Right atrium auricular region (tissue), 2 donors: ENCODE measurements at places on chromosomes 16 and 17. TPM values are rescaled to one million over a fixed set of nuclear protein-coding genes. Genes with fewer than 3 reads are reported as not detected.
A peak's percentile ranks its signal among the peaks of the same experiment; 100 is the strongest.

Gene PLXDC1
- 9.3 TPM for total RNA-seq

Gene C16orf95
- total RNA-seq: 2.4 TPM

GRCh38 chr16:24138575-24138974, 117.6 kb upstream of the CACNG3 start:
- H3K36me3 ChIP-seq: no peaks in the 10 kb centered on the region
- no peak overlapping the region for H3K27ac ChIP-seq
- no peak for DNase-seq

DNA sequence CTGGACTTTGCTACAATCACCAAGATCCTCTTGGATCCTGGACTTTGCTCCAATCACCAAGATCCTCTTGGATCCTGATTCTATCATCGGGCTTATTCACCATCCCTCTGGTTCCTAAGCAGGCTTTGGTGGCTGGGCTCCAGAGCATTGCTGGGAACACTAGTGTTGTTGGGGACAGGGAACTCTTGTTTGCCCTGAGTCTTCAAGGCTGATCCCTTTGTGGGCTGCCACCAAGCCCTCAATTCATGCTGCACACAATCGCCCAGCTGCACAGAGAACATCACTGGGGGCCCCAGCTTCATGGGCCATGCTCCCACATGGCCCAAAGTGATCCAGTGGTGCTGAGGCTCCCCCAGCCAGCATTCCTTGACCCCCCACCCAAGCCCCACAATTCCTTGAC, 88.3 kb downstream of the TMEM132E start:
- no peak overlapping the region for H3K4me3 ChIP-seq
- no peaks in the 10 kb centered on the region for H3K36me3 ChIP-seq
- no peak overlapping the region for H3K27ac ChIP-seq

- no peak for DNase-seq
- H3K36me3 ChIP-seq: no peaks in the 10 kb centered on the region
- H3K27ac ChIP-seq: no peak overlapping the region
Measured at GRCh38 chr16:55760310-55761001, 72.4 kb downstream of the CES1 start.

DNA sequence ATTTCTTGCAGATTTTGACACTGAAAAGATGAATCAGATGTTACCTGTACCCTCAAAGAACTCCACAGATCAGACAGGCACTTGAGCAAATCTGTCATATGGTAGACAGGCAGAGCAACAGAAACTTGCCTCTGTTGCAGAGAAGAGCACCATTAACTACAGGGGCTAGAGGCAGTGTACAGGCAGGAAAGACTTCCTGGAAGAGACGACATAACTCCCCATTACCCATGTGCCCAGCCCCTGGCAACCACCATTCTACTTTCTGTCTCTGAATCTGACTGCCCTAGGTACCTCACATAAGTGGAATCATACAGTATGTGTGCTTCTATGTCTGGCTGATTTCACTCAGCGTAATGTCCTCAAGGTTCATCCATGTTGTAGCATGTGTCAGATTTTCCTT, 15.5 kb downstream of the GFOD2 start:
- no peak overlapping the region for H3K27ac ChIP-seq
- H3K4me1 ChIP-seq: no peaks in the 10 kb centered on the region
- no peak overlapping the region for H3K4me3 ChIP-seq
- no peaks in the 10 kb centered on the region for H3K36me3 ChIP-seq
- no peaks in the 10 kb centered on the region for H3K27me3 ChIP-seq

Gene METRN
- total RNA-seq: 61.3 TPM

- no peaks in the 10 kb centered on the region for H3K4me1 ChIP-seq
- no peak overlapping the region for H3K27ac ChIP-seq
- H3K27me3 ChIP-seq: no peaks in the 10 kb centered on the region
- no peaks in the 10 kb centered on the region for H3K36me3 ChIP-seq
- no peak for DNase-seq
Measured at GRCh38 chr17:57158795-57159194, 73.7 kb downstream of the AKAP1 start.

DNA sequence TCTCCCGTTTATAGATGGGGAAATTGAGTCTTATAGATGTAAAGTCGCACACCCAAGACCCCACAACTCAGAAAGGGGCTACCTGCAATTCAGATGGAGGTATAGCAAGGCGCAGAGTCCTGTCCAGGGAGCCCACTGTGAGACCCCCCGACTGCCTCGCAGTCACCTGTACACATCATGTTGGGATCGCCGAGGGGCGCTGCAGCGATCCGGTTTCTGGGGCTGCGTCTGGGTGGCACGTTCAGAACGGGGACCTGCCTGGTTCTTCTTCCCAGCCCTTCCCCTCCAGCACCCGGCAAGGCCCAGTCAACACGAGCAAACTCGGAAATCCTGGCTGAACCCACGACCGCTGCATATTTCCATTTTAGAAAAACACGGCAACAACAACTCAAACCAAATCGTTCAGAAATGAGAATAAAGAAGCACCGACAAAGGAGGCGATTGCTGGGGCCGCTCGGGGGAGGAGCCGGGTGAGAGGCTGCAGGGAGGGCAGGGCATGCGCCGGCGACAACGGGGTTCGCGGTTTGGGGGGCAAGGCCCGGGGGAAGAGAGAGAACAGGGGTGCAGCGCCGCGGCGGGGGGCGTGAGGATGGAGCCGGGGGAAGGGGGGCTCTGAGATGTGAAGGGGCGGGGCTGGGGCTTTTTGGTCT, 643 bp downstream of the HSDL1 start:
- DNase-seq: no peak
- H3K4me3 ChIP-seq: peak overlapping the region; percentile 99
- H3K36me3 ChIP-seq: no peaks in the 10 kb centered on the region

GRCh38 chr17:51493206-51493605, 232.9 kb downstream of the UTP18 start:
- no peak for DNase-seq
- H3K27me3 ChIP-seq: no peaks in the 10 kb centered on the region
- no peak overlapping the region for H3K4me3 ChIP-seq
- no peaks in the 10 kb centered on the region for H3K4me1 ChIP-seq
- no peak overlapping the region for H3K27ac ChIP-seq
- H3K36me3 ChIP-seq: no peaks in the 10 kb centered on the region

Gene KCNJ18
- not detected for total RNA-seq

GRCh38 chr16:2206780-2207433, 1.7 kb downstream of the MLST8 start:
- no peak overlapping the region for H3K4me3 ChIP-seq
- H3K27ac ChIP-seq: no peak overlapping the region
- peaks cover 19% of the 10 kb centered on the region for H3K4me1 ChIP-seq
- DNase-seq: no peak

GRCh38 chr17:31050948-31051347, 43.8 kb upstream of the NF1 start:
- no peak overlapping the region for H3K4me3 ChIP-seq
- H3K4me1 ChIP-seq: peaks cover 7% of the 10 kb centered on the region
- H3K27me3 ChIP-seq: no peaks in the 10 kb centered on the region
- H3K27ac ChIP-seq: no peak overlapping the region
- no peaks in the 10 kb centered on the region for H3K36me3 ChIP-seq

Gene WNK4
- 0.08 TPM for total RNA-seq

DNA sequence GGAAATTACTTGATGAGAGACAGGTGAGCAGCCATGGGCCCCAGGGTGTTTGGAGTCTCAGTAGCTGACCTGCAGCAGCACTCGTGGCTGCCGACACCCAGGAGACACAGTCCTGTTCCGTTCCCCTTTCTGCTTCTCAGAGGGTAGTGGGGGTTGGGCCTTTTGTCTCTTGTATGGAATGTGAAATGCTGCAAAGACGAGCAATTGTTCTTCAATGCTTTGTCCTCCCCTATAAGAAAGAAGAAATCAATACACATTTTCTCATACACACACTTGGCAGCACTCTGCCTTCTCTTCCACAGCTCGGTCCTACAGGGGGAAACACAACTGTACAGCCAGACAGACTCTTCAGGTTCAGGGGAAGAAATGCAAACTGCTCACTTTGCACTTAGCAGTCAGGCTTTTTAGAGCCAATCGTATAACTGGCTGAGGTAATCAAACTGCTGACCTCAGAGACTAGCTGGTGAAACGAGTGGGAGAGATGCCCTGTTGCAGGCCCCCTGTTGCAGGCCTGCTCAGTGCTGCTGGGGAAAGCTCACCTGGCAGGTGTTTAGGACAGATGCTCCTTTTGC, 96.7 kb downstream of the AATF start:
- H3K27ac ChIP-seq: no peak overlapping the region
- H3K4me1 ChIP-seq: no peaks in the 10 kb centered on the region
- DNase-seq: no peak
- H3K27me3 ChIP-seq: no peaks in the 10 kb centered on the region

Gene RNU2-1
- not detected for total RNA-seq

Gene UNC13D
- 25.9 TPM for total RNA-seq

- no peaks in the 10 kb centered on the region for H3K27me3 ChIP-seq
- H3K4me1 ChIP-seq: no peaks in the 10 kb centered on the region
- no peak overlapping the region for H3K4me3 ChIP-seq
- H3K27ac ChIP-seq: no peak overlapping the region
- DNase-seq: no peak
Measured at GRCh38 chr16:64712026-64712425, 409.8 kb downstream of the CDH11 start.

GRCh38 chr17:16952401-16952800, 19.5 kb downstream of the TNFRSF13B start:
- H3K27ac ChIP-seq: no peak overlapping the region
- no peaks in the 10 kb centered on the region for H3K36me3 ChIP-seq
- H3K4me1 ChIP-seq: no peaks in the 10 kb centered on the region
- no peak overlapping the region for H3K4me3 ChIP-seq

- DNase-seq: no peak
- no peaks in the 10 kb centered on the region for H3K27me3 ChIP-seq
- no peak overlapping the region for H3K4me3 ChIP-seq
- no peaks in the 10 kb centered on the region for H3K36me3 ChIP-seq
- no peak overlapping the region for H3K27ac ChIP-seq
Measured at GRCh38 chr17:78617511-78618061, 40.4 kb upstream of the DNAH17 start.

DNA sequence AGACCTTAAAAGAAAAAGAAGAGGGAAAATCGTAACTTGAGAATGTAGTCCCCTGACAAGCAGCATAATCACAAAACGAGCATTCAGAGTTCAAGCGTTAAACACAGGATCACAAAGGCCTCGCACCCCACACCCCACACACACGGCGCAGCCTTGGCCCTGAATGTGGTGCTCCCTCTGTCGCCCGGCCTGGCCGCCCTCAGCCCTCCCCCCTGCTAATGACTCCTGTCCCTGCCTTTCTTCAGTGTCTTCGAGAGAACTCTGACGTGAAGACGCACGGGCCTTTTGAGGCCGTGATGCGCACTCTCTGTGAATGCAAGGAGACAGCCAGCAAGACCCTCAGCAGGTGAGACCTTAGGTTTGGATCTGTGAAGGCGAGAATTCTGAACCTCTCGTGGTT, 47.5 kb upstream of the ENDOV start:
- no peak overlapping the region for H3K4me3 ChIP-seq
- DNase-seq: no peak

- no peaks in the 10 kb centered on the region for H3K27me3 ChIP-seq
- no peak for DNase-seq
- no peak overlapping the region for H3K4me3 ChIP-seq
- H3K27ac ChIP-seq: no peak overlapping the region
- no peaks in the 10 kb centered on the region for H3K4me1 ChIP-seq
Measured at GRCh38 chr16:83917152-83918120, 18.5 kb downstream of the MLYCD start.

Gene C17orf113
- 0.94 TPM for total RNA-seq

- peak; percentile 90 for DNase-seq
- peak overlapping the region; percentile 26 for H3K4me3 ChIP-seq
- H3K27ac ChIP-seq: peak overlapping the region; percentile 47
- H3K27me3 ChIP-seq: no peaks in the 10 kb centered on the region
- no peaks in the 10 kb centered on the region for H3K4me1 ChIP-seq
Measured at GRCh38 chr16:30628628-30629540, 18.7 kb upstream of the ZNF689 start.

- no peak for DNase-seq
- no peaks in the 10 kb centered on the region for H3K36me3 ChIP-seq
- no peaks in the 10 kb centered on the region for H3K27me3 ChIP-seq
- H3K4me1 ChIP-seq: no peaks in the 10 kb centered on the region
- H3K27ac ChIP-seq: no peak overlapping the region
- H3K4me3 ChIP-seq: no peak overlapping the region
Measured at GRCh38 chr17:28500712-28501379, 5.3 kb upstream of the FOXN1 start.

- H3K36me3 ChIP-seq: no peaks in the 10 kb centered on the region
- no peak overlapping the region for H3K4me3 ChIP-seq
- H3K27ac ChIP-seq: peak overlapping the region; percentile 51
- peak; percentile 78 for DNase-seq
- no peaks in the 10 kb centered on the region for H3K4me1 ChIP-seq
- H3K27me3 ChIP-seq: no peaks in the 10 kb centered on the region
Measured at GRCh38 chr16:66660422-66661209, 35.9 kb downstream of the CMTM4 start.

Gene KDM6B
- 11.0 TPM for total RNA-seq

- no peaks in the 10 kb centered on the region for H3K4me1 ChIP-seq
- H3K27ac ChIP-seq: no peak overlapping the region
- no peak for DNase-seq
- no peaks in the 10 kb centered on the region for H3K36me3 ChIP-seq
- no peak overlapping the region for H3K4me3 ChIP-seq
Measured at GRCh38 chr17:29357821-29358232, 32.3 kb upstream of the TAOK1 start.

DNA sequence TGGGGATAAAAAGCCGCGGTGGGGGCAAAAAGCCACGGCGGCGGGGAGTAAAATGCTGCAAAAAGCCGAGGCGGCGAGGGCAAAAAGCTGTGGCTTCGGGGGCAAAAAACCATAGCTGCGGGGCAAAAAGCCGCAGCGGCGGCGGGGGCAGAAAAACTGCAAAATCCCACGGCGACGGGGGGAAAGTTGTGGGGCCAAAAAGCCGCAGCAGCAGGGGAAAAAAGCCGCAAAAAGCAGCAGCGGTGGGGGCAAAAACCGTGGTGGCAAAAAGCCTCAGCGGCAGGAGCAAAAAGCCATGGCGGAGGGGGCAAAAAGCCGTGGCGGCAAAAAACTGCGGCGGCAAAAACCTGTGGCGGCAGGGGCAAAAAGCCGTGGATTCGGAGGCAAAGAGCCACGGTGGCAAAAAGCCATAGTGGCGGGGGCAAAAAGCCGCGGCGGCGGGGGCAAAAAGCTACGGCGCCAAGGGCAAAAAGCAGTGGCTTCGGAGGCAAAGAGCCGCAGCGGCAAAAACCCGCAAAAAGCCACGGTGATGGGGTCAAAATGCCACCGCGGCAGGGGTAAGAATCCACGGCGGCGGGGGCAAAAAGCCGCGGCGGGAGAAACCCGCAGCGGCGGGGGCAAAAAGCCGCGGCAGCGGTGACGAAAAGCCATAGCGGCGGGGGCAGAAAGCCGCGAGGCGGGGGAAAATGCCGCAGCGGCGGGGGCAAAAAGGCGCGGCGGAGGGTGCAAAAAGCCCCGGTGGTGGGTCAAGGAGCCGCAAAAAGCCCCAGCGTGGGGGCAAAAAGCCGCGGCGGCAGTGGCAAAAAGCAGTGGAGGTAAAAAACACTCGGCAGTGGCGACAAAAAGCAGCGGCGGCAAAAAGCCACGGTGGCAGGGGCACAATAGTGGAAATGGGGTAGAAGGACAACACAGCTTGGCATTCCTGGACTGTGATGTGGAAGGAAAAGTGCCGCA, 192.8 kb downstream of the SHCBP1 start:
- H3K27ac ChIP-seq: no peak overlapping the region
- H3K36me3 ChIP-seq: no peaks in the 10 kb centered on the region
- peaks cover 4% of the 10 kb centered on the region for H3K27me3 ChIP-seq
- no peak for DNase-seq
- H3K4me3 ChIP-seq: no peak overlapping the region

- H3K4me1 ChIP-seq: no peaks in the 10 kb centered on the region
- H3K27ac ChIP-seq: peak overlapping the region; percentile 90
Measured at GRCh38 chr16:71540-72401, 660 bp downstream of the RHBDF1 start.

Gene HS3ST4
- total RNA-seq: not detected
